ENCODE measurements at places on chromosomes 4 and X.

DNA sequence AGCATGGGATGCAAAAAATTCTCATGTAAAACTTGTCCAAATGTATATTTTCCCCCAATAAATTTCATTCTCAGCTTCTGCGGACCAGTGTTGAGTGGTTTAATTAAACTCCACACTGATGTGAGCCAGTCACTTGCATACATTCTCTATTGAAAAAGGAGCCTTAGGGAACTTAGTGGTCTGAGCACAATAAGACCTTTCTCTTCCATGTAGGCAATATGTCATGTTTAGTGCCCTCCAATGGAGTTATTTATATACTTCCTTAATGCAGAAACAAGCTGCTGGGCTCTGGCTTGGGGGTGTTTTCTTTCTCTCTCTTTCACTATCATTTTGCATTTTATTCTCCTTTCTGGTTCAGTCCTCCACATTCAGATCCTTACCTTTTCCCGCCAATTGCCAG lies 196.9 kb downstream of the ANAPC10 start:
- no peak for DNase-seq

GRCh38 chrX:38890963-38891362 lies 89.7 kb downstream of the MID1IP1 start:
- no peak for DNase-seq

DNA sequence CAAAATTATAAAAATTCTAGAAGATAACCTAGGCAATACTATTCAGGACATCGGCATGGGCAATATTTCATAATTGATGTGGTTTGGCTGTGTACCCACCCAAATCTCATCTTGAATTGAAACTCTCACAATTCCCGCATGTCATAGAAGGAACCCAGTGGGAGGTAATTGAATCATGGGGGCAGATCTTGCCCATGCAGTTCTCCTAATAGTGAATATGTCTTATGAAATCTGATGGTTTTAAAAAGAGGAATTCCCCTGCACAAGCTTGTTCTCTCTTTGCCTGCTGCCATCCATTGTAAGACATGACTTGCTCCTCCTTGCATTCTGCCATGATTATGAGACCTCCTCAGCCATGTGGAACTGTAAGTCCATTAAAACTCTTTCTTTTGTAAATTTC lies 77.7 kb downstream of the DDX60 start:
- DNase-seq, result no peak

GRCh38 chr4:176850436-176850835 lies 57.7 kb upstream of the VEGFC start:
- no peak for DNase-seq

GRCh38 chrX:17007134-17007768 lies 60.8 kb downstream of the REPS2 start:
- DNase-seq, result no peak

GRCh38 chr4:74021601-74022000 lies 16.9 kb downstream of the CXCL3 start:
- no peak for DNase-seq

DNA sequence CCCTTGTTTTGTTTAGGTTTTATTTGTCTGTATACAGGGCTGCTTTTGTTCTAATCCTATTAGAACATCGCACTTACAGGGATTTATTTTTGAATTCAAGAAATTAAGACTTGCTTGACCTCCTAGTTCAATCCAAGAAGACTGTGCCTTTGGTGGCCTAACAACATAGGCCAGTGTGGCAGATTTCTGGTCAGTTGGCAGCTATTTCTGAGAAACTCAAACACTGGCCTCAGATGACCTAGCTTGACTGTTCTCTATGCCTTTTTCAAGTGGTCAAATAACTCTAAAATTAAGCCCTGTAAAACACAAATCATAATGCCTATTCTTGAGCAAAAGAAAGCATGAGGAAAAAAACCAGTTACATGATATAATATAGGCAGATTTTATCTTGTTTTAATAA lies 89.3 kb upstream of the GPR34 start:
- DNase-seq, result no peak

DNA sequence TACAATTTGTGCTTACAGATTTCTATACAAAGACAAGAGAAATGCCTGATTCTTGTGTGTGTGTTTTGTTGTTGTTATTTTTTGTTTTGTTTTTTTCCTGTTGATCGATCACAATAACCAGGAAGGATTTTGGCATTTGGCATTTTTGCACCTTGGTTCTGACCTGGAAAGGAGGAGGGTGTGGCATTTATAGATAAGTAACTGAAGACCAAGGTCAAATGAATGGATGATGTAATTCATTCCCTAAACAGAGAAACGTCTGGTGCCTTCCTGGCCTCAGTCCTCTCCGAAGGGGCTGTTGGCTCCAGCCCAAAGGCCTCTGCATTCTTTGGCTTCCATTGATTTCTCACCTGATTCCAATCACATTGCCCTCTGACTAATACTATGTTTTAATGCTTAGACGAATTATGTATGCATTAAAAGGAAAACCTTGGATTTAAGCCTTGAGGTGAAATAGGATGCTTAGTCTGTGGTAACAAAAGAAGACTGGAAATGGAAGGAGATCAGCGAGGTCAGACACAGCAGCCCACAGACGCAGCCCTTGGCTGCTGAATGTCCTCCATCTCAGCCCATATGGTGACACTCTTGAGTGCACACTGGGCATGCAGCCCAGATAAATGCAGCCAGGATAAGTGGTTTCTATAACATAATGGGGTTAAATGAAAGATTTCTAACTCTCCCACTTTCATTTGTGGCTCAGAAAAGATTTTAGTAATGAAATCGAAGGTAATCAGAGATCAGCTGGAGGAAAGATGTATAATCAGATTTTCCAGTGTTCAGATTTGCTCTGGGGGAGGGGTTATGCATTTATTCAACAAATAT lies 60.5 kb upstream of the TRIM2 start:
- DNase-seq, result peak; percentile 67

- DNase-seq, result no peak
Measured at GRCh38 chr4:87425711-87426110, 3.3 kb downstream of the NUDT9 start.

DNA sequence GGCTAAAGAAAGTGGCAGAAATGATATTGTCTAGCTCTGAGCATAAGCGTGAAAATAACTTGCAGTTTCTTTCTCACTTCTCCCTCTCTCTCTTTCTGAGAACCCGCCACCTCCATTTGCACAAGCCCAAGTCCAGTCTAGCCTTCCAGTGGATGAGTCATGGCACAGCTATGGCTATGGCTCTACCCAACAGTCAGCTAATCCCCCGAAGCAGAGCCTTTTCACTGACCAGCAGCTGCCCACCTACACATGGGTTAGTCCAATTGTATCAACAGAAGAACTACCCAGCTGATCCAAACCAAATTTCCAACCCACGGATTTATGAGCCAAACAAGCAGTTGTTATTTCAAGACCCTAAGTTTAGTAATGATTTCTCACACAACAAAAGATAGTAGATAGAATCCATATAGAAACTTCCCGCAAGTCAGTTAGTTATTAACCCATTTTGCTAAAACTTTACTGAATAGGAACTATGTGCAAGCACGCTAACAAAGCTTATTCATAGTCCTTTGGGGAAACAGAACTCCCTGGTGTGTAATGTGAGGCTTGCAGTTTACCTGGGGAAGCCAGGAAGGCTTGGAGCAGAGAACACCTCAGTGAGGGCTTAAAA lies 282.3 kb downstream of the INPP4B start:
- no peak for DNase-seq

GRCh38 chrX:8841911-8842310 lies 40.7 kb upstream of the FAM9A start:
- no peak for DNase-seq

DNA sequence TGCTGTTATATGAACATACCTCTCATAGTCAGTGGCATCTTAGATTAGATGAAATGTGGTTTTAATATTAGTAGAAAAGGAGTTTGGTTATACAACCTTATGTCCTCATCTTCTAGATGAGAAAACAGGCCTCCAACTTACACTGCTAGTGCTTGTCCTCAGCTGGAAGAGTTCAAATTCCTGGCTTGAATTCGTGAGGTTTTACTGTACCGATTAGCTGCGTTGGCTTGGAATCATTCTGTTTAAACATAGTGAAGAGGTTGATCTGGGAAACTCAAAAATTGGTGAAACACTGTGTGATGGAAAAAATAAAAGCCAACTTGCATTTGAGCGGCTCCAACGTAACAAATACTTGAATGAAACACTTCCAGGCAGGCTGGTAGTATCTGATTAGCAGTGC lies 81.0 kb downstream of the LNX1 start:
- DNase-seq, result no peak

- DNase-seq, result no peak
Measured at GRCh38 chr4:68326141-68326540, 23.7 kb downstream of the YTHDC1 start.

DNA sequence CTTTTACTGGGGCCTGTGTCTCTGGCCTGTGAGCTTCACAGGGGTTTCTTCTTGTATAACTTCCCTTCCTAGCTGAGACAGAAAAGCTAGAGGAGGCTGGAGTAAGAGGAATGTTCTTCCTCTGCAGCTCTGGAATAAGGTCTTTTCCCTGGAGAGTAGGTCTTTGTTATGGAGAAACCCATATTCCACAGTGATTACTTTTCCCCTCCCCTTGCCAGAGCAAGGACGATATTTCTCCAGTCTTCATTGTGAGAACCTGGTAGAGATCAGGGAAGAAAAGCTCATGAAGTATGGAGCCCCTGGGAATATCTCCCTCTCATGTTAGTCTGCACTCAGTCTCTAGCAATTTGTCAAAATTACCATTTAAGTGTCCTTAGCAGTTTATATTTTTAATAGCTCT lies 18.7 kb upstream of the GLRB start:
- no peak for DNase-seq

GRCh38 chr4:15884666-15885065 lies 53.9 kb downstream of the FGFBP1 start:
- no peak for DNase-seq

GRCh38 chrX:110691446-110691845 lies 104.2 kb downstream of the CHRDL1 start:
- DNase-seq, result no peak

DNA sequence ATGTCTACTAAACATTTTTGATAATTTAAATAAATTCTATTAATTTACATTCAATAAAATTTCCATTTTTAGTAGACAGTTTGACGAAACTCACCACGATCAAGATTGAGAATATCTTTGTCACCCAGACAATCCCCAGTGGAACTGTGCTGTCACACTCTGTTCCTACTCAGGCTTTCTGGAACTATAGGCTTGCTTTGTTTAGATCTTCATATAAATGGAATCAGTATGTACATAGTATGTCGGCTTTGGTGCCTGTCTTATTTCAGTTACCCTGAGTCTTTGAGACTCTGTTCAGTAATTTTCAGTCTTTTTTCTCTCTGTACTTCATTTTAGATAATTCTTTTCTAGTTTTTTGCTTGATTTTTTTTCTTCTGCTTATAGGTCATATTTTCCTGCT lies 163.5 kb upstream of the EMCN start:
- DNase-seq, result no peak

GRCh38 chr4:70556856-70557255 lies 35.2 kb upstream of the AMBN start:
- no peak for DNase-seq

- DNase-seq, result no peak
Measured at GRCh38 chr4:89753601-89754066, 83.3 kb downstream of the SNCA start.

DNA sequence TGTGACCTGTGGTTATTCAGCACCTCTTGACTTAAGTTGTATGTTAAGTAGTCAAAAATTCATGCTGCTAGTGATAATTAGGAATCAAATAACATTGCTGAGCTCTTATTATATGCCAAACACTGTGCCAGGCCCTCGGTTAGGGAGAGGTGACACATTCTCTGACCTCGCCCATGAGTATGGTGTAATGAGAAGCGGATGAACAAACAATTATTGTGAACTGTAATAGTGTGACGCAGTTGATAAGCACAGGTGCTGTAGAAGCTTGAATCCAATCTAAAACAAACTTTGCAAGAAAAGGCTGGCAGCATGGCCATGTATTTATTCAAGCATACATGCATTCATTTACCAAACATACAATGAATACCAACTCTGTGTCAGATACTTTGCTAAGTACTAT lies 303.5 kb upstream of the HS3ST1 start:
- DNase-seq, result peak; percentile 38

DNA sequence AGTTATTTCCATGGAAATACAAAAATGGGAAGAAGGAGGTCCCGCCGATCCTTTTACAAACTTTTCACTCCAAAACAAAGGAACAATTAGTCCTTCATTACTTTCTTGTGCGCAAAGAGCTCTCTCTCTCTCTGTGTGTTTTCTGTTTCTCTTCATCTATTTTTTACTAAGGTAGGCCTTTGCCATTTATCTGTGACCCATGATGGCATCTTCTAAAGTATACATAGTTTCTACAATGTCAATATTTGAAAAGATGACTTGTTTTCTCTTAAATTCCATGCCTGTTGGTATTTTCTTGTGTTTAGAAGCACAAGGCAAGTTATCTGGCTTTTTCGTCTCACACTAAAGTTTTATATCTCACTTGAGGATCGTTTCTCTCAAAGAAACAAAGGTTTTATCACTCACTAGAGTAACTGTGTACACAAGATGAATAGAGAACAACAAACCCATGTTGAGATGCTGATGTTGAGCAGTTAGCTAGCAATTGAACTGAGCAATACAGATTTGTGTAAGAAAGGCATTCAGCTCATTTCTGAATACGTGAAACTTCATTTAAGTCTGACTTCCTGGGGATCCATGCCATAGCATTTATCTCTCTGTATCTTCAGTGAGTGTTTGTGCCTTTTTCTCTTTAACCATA lies 250.3 kb downstream of the GBA3 start:
- no peak for DNase-seq

DNA sequence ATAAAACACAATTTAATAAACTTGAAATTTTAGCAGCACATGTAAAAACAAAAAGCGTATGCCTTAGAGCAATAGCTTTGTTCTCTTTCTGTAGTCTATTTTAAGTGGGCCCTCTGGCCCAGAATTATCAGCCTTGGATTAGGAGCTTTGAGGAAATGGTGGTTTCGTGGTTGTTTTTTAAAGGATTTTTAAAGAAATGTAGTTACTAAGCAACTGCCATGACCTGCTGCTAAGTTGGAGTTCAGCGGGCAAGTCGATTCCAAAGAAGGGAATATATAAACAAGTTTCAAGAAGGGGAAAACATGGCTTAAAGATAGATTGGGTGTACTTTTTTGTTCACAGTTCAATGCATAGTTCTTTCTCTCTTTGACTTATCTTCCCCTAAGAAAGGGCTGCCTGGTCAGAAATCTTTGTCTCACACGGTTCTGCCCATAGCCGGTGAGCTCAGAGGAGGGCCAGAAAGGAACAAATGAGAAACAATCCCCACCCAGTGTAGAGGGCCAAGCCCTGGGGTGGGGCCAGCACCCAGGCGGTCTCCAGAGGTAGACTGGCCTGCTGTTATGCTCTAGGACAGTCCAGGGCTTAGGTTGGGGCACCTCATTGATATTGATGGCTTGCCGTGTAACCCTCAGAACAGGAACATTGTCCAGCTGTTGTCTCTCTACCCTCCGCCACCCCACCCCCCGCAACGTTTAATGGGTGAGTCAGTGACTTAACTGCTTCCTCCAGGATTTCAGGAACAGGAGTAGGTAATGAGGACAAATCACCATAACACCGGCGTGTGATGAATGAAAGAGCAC lies 32.5 kb downstream of the DLG3 start:
- DNase-seq, result peak; percentile 55

DNA sequence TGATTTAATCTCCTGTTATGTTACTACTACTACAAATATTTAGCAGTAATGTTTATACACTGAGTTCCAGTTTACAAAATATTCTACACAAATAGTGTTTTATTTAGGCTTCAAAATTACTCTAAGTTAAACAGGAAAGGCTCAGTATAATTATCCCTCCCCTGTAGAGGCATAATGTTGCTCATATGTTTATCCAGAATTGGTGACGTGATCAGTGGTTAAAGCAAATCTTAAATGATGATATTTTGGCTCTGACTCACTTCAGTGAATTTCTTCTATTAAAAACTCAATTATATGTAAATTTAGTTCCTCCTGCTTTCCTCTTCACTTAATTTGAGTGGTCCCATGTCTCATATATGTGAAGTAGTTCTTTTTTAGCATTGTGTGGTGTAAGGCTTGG lies 438.5 kb downstream of the ADGRL3 start:
- no peak for DNase-seq

All from PC-9 (cell line).